ENCODE measurements at places on chromosomes 1 and 21.

DNA sequence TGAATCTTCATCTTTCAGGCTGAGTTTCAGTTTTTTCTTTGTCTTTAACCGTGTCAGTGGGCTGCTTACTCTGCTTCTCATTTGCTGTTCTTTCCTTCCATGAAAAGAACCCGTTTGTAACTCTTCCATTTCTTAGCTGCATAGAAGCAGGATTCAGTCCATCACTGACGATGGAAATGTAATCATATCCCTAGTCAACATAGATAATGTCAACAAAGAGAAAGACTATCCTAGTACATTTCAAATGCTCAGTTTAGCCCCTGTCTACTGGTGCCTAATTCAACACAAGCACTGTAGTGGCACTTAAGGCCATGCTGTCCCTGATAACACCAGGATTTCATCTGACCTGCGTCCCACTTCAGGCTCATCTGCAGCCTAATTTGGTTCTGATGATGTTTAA lies 376 bp downstream of the GBP1 start:
- no peak for DNase-seq

GRCh38 chr1:228548788-228549187 lies 61.6 kb downstream of the RNF187 start:
- no peak for DNase-seq

- no peak for DNase-seq
Observed at GRCh38 chr1:113247782-113248181, 142.5 kb upstream of the MAGI3 start.

- no peak for DNase-seq
Observed at GRCh38 chr1:90795431-90795830, 78.3 kb upstream of the BARHL2 start.

DNA sequence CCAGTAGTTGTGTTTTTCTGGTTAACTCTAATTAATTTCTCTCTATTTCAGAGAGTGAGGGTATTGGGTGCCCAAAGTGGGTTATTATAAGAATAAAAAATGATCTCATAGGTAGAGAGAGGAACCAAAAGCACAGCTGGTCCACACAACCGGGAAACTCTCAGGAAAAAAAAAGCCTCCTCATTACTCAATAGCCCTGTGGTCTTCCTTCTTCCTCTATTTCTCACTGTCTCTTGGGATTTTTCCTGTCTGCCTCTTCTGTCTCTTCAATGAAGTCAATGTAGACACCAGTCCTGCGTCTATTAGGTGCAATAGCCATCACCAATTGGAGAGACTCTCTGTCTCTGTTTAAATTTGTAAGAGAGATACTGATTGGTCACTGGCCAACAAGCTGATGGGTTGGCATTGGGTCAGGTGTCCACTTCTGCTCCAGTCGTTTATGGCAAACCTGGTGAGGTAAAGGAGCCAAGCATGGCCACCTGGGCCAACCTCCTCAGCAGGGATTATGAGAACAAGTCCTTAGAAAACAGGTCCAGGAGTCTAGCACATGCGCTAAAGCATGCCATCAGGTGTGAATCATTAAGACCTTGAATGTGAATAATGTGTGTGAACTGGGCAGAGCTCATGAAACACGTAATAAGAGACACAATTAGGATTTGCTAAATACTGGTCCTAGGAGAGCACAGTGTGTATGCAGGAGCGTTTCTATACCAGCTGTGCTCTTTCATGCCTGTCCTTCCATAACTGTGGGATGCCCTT lies 443.0 kb upstream of the RUNX1 start:
- no peak for DNase-seq

- DNase-seq = no peak
Observed at GRCh38 chr1:209749670-209750323, 6.1 kb upstream of the TRAF3IP3 start.

DNA sequence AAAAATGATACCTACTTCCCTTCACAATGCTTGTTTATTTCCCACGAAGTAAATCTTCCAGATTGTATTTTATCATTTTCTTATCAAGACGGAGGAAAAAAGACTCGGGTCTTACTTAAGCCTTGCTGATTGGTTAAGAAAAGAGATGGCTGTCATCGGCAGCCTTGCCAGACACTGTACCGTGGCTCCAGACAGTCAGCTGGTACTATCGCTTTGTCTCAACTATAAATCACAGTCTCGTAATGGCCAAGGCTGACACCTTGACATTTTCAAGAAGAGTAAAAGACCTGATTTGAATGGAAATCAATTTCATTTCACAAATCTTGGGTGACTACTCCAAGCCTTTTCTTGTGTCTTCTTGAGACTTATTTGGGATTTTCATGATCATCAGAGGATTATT lies 868.0 kb downstream of the USP25 start:
- DNase-seq = no peak

DNA sequence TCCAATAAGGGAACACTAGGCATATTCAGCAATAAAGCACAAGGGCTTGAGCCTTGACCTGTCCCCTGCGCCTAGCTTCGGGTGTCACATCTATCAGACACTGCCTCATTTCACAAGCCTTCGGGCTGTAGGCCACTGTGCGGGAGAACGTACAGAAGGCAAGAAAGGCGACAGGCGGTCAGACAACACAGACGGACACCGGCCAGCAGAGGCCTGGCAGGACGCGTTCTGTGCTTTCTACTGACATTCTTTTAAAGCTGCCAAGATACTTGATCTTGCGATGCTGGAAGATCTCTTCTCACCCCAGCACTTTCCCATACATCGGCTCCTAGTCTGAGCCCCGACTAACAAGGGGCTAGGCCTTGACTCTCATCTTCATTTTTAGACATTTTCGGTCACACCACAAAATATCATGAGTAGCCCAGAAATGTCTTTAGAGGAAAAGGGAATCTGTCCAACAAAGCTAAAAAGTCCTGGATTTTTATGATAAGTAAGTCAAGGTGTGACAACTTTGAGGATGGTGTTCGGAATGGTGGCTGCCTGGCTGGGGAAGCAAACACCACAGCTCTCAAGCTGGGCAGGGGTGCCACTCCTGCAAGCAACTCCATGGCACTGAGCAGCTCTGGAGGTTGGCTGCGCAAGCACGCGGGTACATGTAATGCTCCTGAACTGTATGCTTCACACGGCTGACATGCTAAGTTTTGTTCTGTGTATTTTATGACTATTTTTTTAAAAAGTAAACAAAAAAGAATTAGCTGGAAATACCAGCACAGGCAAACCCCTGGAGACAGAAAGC lies 18.7 kb downstream of the RIPK4 start:
- no peak for DNase-seq

Data from MG63 (cell line).